ENCODE measurements at places on chromosomes 12 and 14. TPM values are rescaled to one million over a fixed set of nuclear protein-coding genes. Genes with fewer than 3 reads are reported as not detected.

TAS2R42 gene
- total RNA-seq = not detected

CRIP1 gene
- 53.8 TPM for total RNA-seq

MYO1H gene
- total RNA-seq = not detected

NOVA1 gene
- total RNA-seq = 16.8 TPM

SNRPF gene
- 23.1 TPM for total RNA-seq

LRTM2 gene
- total RNA-seq = not detected

IAPP gene
- not detected for total RNA-seq

BEGAIN gene
- 2.6 TPM for total RNA-seq

IKZF4 gene
- total RNA-seq = not detected

MIP gene
- not detected for total RNA-seq

DAAM1 gene
- 13.5 TPM for total RNA-seq

APEX1 gene
- total RNA-seq = 52.4 TPM

TC2N gene
- 44.4 TPM for total RNA-seq

KIF21A gene
- total RNA-seq = 32.0 TPM

NTF3 gene
- total RNA-seq = not detected

FLVCR2 gene
- 15.0 TPM for total RNA-seq

KLRK1 gene
- total RNA-seq = 0.76 TPM

ERGIC2 gene
- 31.5 TPM for total RNA-seq

PLCZ1 gene
- total RNA-seq = not detected

ART4 gene
- 0.83 TPM for total RNA-seq

POTEG gene
- total RNA-seq = not detected

JPH4 gene
- total RNA-seq = 32.3 TPM

GRIN2B gene
- not detected for total RNA-seq

KIF26A gene
- 10.5 TPM for total RNA-seq

TEX52 gene
- total RNA-seq = not detected

TCTN1 gene
- 61.8 TPM for total RNA-seq

AJUBA gene
- 42.1 TPM for total RNA-seq

TMEM229B gene
- total RNA-seq = under 0.01 TPM

PRB2 gene
- not detected for total RNA-seq

KLRC3 gene
- total RNA-seq = not detected

PLEK2 gene
- total RNA-seq = 1.5 TPM

RALGAPA1 gene
- total RNA-seq = 135 TPM

GOLGA3 gene
- 66.0 TPM for total RNA-seq

HRK gene
- total RNA-seq = not detected

TAS2R31 gene
- total RNA-seq = 10.2 TPM

BCAT1 gene
- 25.9 TPM for total RNA-seq

TGM1 gene
- 1.6 TPM for total RNA-seq

GALNT8 gene
- total RNA-seq = not detected

MSRB3 gene
- total RNA-seq = 126 TPM

CCDC196 gene
- not detected for total RNA-seq

CLEC1A gene
- total RNA-seq = 2.6 TPM
